Spinal cord (tissue), 10 donors: ENCODE measurements at places on chromosomes 7 and 10.
A peak's percentile ranks its signal among the peaks of the same experiment; 100 is the strongest.

GRCh38 chr7:94374721-94375566 is 19.8 kb upstream of the COL1A2 start:
- no peak for DNase-seq

- no peak for DNase-seq
Observed at GRCh38 chr10:89217057-89217990, 10.2 kb upstream of the CH25H start.

GRCh38 chr7:89336121-89336520 is 540.6 kb upstream of the TEX47 start:
- DNase-seq: no peak

DNA sequence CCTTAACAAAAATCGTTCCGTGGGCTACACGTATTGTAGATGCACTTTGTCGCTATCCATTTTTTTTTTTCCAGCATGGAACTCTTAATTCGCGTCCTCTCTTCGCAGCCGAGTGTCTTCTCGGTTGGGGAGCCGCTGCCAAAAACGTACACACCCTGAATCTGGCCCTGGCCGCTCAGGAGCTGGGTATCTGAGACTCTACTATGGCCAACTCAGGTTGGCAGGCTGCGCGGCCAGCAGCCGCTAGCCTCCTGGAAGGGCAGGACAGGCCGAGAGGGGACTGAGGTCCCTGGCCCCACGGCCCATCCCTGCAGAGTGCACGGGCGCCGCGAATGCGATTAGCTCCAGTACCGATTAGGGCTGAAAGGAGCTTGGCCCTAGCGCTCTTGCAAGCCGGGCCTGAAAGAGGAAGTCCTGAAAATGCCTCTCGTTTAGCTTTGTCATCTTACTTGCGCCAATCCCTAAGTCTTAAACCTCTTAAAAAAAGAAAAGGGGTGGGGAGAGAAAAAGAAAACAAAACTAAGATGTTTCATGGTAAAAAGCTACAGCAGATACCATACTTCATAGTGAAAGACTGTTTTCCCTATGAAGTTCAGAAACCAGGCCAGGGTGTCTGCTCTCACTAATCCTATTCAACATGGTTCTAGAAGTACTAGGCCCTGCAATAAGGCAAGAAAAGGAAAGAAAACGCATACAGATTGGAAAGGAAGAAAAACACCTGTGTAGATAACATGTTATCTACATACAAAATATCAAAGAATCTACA is 113.2 kb upstream of the RHEB start:
- peak; percentile 47 for DNase-seq

DNA sequence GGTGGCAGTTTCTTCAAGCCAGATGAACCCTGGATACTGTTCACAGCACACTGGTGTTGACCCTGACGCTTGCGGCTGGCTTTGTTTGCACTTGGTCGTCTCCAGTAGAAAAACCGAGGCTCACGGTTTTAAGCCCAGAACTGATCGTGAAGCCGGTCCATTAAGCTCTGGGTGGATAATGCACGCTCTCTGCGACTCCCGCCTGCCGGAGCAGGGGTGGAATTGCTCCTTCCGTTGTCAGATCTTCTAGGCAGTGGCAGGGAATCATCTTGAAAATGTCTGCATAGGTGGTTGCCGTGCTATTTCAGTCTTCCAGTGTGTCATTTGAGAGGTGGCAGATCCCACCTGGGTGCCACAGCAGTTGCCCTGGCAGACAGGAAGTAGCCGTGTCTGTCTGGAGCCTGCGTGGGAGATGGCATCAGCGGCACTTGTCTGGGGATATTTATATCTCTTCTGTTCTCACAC is 35.9 kb upstream of the AP5Z1 start:
- DNase-seq: no peak

DNA sequence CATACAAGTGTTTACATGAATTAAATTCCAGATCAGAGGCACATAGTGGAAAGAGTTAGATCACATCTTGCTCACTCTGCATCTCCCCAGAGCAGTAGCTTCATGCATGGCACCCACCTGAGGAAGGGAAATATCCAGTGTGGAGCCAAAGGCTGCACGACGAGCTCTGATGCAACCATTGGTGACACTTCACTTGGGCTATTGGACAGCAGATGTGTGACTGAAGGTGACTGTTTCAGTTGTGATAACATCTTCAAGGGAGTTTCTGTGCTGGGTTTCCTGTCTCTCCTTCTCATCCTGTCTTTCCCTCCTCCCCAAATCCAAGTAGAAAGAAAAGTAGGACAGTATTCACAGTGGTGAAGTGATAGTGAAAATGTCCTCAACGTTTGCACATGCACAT is 115.0 kb downstream of the TAF3 start:
- DNase-seq: no peak

- peak; percentile 66 for DNase-seq
Observed at GRCh38 chr7:157769086-157769485, 432.3 kb downstream of the DNAJB6 start.

DNA sequence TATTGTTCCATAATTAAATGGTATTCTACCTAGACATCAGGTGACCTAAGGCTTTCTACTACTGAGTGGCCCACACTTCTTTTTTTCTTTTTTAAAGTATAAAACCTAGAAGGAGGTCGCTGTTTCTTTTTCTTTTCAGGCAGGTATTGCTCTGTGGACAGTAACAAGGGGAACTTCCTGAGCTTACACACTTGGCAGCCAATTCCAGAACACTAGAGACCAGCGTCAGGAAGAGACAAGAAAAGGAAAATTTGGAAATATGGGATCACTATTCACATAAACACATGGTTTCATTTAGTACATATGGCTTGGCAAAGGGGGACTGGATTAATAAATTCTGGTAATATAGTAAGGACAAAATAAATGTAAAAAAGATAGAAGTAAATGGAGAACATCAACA is 141.9 kb downstream of the RSU1 start:
- DNase-seq: no peak

DNA sequence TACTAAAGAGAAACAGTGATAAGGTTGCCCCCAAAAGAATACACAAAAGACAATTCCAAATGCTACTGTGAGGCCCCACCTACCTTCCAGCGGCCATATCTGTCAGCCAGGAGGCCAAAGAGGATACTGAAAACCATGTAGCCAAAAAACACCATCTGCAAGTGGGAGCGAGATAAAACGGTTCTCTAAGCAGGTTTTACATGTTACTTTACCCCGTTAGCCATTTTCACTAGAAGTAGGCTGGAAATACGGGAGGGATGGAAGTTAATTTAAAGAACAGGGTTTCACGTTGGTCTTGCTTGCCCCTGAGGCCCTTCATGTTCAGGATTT is 38.2 kb downstream of the SVOPL start:
- no peak for DNase-seq

DNA sequence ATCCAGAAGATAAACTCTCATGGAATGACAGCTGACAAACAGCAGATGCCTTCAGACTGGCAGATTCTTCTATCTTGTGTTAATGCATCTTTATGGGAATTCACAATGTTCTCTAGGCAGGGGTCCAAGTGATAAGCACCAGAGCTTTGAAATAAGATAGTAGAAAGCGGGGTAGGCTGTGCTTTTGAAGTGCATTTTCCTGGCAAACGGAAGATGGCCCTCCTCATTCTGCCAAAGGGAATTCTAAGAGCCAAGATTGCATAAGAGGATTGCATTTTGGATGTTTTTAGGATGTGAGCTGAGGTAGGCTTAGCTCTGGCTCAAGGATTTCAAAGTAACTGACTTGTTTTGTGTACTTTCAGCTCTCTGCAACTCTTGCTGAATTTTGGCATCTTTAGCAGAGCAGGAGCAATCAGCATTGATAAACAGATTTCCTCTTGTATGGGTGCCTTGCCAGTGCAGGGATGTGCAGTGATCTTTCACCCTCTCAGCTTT is 298.5 kb upstream of the KLF6 start:
- DNase-seq: no peak

DNA sequence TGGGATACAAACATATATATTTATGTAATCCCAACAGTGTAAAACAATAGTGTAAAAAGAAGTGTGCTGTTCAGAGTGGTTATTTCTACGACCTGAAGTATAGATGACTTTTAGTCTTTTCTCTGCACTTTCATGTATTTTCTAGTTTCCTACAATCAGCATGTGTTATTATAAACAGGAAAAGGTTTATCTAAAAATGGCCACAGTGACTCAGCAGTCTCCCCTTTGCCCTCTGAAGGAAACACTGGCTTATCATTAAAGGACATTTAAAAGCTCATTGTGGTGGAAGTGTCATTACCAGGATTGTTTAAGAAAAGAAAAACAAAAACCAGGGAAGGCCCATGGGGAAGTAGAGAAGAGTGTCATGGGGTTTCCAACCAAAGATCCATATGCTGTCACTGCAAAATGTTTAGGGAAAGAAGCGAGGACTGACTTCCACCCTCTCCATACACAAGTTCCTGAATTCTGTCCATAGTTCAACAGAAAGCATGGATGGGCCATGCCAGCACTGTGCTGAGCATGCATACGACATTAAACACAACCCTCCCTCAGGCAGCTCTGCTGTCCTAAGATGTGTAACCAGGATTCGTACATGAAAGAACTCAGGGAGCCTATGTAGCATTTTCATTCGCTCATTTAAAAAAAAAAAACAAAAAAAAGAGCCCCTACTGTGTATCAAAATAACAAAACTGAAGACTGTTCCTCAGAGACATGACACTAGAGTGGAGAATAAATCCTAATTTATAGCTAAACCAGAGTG is 10.2 kb downstream of the CYREN start:
- no peak for DNase-seq

- DNase-seq: no peak
Observed at GRCh38 chr10:11165591-11166543, 148.2 kb downstream of the CELF2 start.

- no peak for DNase-seq
Observed at GRCh38 chr7:73345538-73345937, 17.6 kb downstream of the FKBP6 start.
